Stimulated activated effector memory CD8-positive, alpha-beta T cell treated with anti-CD3 and anti-CD28 coated beads, Interleukin-12 subunit alpha, Interleukin-12 subunit beta, amount 100 ng/mL, for 72 hours (primary cell): ENCODE measurements at places on chromosomes 4 and X.

GRCh38 chr4:100421361-100421978 is 96.4 kb downstream of the EMCN start:
- DNase-seq: no peak

DNA sequence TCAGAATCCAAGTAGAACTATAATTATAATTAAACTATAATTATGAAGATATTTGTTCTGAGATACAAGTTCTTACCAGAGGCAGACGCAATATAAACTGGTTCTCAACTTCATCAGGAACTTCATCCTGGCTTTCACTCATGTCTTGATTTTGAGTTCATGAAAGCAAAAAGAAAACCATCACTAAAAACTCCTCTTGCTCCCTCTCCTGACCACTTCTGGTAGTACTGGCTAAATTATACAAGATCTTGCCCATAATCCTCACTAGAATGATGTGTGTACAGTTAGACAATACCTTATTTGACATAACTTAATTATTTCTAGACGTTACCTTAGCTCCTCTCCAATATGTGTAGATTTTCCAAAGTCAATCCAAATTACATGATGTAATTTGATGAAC is 3.7 kb downstream of the TAF7L start:
- no peak for DNase-seq

DNA sequence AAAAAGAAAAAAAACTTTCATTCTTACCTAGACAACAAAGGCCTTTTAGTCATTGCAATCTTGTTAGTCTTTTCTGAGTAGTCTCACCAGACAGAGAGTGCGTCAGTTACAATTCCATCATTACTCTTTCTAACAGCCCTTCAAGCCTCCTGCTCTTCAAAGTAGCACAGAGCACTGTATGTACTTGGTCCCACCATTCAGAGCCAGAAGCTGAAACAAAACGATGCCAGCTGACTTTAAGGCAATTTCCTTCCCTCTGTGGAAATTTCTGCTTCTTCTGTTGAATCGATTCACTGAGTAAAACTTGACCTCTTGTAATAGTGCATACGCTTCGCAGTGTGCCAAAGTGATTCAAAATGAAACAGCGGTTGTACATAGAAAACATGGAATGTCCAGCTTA is 57.7 kb upstream of the TENM3 start:
- DNase-seq: no peak

DNA sequence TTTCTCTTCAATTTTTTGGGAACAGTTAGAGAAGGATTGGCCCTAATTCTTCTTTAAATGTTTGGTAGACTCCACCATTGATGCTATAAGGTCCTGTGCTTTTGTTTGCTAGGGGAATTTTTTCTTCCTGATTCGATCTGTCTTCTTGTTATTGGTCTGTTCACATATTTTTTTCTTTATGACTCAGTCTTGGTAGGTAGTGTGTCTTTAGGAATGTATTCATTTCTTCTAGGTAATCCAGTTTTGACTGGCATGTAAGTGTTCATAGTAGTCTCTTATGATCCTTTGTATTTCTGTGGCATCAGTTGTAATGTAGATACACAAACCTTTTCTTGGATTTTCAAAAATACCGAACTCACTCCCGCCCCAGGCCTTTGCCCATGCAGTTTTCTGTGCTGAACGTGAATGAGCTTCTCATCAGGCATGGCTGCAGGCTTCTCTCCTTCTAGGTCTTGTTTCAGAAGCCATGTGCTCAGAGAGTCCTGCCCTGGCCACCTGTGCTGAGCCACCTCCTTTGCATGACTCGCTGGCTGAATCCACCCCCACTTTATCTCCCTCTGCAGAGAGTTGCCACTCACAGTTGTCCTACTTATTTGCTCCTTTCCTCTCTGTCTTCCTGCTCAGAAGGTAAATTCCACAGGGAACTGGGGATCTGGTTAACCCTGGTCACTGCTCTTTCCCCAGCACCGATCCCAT is 67.0 kb downstream of the STK32B start:
- DNase-seq: no peak

DNA sequence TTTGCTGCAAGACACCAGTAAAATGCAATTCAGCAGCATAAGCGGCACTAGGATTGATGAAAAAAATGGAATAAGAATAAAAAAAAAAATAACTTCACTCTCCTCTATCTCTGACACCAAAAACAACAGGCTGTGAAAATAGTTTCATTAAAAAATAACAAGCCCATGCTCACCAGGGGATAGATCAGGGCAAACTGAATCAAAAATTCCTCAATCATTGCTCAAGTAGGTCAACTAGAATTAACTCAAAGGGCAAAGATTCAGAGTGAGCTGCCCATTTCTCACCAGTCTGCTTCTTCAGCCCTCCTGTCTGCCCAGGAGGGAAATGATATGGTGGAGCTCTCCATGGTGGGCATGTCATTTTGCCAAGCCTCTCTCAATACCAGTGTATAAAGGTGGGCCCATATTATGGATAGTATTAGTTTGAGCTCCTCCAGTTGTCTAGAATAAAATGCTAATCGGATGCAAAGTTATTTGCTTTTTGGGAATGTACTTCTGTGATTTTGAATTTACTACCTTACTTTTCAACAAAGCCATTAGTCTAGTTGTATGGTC is 153.9 kb downstream of the UNC5C start:
- DNase-seq: no peak

DNA sequence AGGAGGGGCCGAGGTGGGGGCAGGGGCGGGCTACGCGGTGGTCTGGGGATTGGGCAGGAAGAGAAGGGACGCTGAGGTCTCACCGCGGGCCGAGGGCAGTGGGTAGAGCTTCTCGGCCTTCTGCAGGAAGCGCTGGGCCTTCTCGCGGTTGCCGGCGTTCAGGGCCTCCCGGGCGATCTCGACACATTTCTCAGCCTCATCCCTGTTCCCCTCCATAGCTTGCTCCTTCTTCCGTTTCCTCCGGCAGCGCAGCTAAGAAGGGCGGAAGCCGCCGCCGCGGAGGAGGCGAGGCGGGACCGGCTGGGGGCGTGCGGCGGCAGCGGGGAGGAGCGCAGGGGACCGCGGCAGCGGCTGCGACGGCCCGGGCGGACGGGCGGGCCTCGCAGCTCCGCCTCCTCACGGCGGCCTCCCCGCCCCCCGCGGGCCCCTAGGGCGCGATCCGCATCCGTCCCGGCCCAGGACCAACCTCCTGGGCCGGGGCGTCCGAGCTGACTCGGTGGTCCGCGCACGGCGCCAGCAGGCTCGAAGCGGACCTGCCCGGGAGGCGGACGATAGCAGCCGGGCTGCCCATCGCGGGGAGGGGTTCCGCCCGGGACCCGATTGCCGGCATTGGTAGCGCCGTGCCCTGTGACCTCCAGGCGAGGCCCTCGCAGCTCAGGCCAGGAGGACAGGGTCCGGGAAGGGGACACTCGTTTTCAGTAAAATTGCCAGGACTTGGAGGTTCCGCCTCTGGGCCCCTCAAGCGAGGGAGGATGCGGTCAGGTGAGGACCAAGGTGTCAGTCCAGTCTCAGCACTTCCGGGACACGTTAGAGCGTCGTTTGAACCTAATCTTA is at the start of gene DNAJB14:
DNAJB14 (minus strand) TSS at position 263 of the 834 bp plus-strand sequence; CDS start at position 216, 47 bp downstream.
- DNase-seq: peak; percentile 88

GRCh38 chrX:445727-446126 is 59.0 kb upstream of the PPP2R3B start:
- DNase-seq: no peak
